ENCODE measurements at places on chromosomes 13 and 19.

DNA sequence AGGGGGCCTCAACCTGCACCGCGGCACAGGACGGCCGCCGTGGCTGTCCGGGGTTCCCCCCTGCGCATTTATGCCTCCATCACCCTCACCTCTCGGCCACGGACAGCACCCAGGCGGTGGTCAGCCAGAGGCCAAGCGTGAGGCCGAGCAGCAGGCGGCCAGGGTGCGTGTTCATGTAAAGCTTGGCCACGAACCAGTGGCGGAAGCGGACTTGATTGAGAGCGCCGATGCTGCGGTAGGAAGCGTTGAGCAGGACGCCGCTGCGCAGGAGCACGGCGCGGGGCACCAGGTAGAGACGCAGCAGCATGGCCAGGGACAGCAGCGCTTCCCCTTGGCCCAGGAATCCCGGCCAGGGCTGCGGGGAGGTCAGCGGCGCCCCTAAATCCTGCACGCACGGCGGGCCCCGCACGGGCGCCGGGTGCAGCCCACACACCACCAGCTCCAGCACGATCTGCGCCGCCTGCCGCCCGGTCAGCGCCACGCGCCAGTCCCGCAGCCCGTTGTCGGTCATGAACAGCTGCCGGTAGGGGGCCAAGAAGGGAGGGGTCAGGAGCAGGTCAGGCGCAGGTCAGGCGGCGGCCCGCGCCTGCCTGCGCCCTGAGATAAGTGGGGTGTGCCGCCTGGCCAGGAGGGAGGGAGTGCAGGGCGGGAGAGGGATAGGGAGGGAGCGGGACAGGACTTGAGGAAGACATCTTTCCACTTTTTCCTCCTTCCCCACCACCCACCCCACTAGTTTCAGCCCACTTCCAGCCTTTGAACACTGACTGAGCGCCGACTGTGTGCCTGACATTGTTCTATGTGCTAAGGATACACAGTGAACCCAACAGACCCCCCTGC lies 6.5 kb downstream of the KCNN4 start:
- no peak overlapping the region for H3K4me3 ChIP-seq
- no peaks in the 10 kb centered on the region for H3K27me3 ChIP-seq
- no peak for DNase-seq
- H3K27ac ChIP-seq = no peak overlapping the region
- H3K4me1 ChIP-seq = peaks cover 33% of the 10 kb centered on the region

DNA sequence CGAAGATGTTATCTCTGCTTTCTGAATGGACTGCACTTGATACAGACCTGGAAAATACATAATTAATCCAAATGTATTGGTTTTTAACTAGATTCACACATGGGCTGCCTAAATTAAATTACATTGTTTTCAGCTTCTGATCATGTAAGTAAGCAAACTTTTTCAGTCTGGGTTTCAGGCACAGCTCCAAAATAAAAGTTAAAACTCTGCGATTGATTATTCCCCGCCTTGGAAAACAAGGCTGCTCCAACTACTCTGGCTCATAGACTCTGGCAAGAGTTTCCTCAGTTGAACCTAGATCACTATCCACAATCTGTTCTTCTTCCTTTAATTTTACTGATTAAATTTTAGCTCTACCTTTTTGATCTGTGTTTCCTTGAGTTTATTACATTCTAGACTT lies 526.0 kb upstream of the SPRY2 start:
- H3K4me3 ChIP-seq = no peak overlapping the region
- no peaks in the 10 kb centered on the region for H3K4me1 ChIP-seq
- no peaks in the 10 kb centered on the region for H3K36me3 ChIP-seq
- H3K27ac ChIP-seq = no peak overlapping the region
- no peak for DNase-seq

DNA sequence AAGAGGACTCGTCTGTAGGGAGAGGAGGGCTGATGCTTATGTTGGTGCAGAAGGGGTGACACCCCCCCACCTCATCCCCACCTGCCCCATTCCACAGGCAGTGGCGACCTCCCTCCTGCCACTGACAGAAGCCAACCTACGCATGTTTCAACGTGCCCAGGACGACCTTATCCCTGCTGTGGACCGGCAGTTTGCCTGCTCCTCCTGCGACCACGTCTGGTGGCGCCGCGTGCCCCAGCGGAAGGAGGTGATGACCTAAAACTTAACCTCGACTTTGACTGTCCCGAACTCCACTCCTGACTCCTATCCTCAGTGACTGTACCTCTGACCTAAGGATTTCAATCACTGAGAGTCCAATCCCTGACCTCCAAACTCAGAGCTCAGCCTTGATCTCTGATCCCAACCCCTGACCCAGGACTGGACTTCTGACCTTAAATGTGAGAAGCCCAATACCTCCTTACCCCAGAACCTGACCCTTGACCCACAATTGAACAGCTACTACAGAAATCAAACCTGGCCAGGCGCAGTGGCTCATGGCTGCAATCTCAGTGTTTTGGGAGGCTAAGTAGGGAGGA lies 3.8 kb downstream of the SHFL start:
- peaks cover 29% of the 10 kb centered on the region for H3K36me3 ChIP-seq
- H3K4me3 ChIP-seq = no peak overlapping the region
- DNase-seq = no peak
- no peak overlapping the region for H3K27ac ChIP-seq

DNA sequence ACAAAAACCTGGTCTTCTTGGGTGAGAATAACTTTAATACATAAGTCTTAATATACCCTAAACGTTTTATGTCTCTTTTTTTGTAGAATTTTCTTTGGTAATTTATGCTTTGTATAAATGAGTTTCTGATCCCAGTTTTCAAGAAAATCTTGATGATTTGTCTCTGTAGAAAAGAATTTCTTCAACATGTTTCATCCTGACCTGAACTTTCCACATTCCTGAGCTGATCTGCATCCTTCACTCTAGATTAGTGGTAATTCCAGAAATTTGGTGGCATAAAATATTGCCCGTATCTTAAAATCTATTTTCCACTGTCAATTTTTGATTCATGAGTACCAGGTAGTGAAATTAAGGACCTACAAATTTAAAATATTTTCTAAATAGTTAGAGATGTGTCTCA lies 16.3 kb downstream of the ZNF714 start:
- H3K36me3 ChIP-seq = no peaks in the 10 kb centered on the region
- DNase-seq = no peak
- no peak overlapping the region for H3K27ac ChIP-seq
- H3K27me3 ChIP-seq = no peaks in the 10 kb centered on the region

GRCh38 chr19:42203700-42204099 lies 13.8 kb downstream of the DEDD2 start:
- peak overlapping the region; percentile 24 for H3K27ac ChIP-seq
- H3K27me3 ChIP-seq = no peaks in the 10 kb centered on the region
- no peak for DNase-seq
- H3K4me3 ChIP-seq = no peak overlapping the region
- peaks cover 46% of the 10 kb centered on the region for H3K36me3 ChIP-seq

DNA sequence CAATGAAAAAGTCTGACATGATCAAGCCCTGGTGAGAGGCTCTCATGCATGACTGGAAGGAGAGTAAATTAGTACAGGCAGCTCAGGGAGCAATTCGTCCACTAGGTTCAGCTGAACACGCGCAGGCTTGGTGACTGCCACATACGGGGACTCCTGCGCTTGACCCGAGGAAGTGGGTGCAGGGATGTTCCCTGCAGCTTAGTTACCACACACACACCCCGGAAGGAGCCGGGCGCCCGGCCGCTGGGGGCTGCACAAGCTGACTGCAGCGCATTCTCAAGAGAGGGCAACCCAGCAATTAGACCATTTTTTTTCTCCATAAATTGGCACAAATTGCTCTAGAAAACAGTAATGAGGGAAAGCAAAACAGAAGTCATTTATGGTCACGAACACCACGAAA lies 23.0 kb upstream of the MIER2 start:
- no peaks in the 10 kb centered on the region for H3K4me1 ChIP-seq
- H3K27me3 ChIP-seq = no peaks in the 10 kb centered on the region
- no peak for DNase-seq
- H3K4me3 ChIP-seq = no peak overlapping the region
- H3K27ac ChIP-seq = no peak overlapping the region

GRCh38 chr19:28823338-28823961 lies 389.5 kb downstream of the UQCRFS1 start:
- H3K27ac ChIP-seq = no peak overlapping the region
- DNase-seq = no peak
- H3K27me3 ChIP-seq = no peaks in the 10 kb centered on the region
- H3K36me3 ChIP-seq = no peaks in the 10 kb centered on the region

- no peak for DNase-seq
- H3K4me3 ChIP-seq = no peak overlapping the region
- no peaks in the 10 kb centered on the region for H3K27me3 ChIP-seq
- no peaks in the 10 kb centered on the region for H3K36me3 ChIP-seq
Measured at GRCh38 chr13:85724546-85725432, 74.4 kb downstream of the SLITRK6 start.

DNA sequence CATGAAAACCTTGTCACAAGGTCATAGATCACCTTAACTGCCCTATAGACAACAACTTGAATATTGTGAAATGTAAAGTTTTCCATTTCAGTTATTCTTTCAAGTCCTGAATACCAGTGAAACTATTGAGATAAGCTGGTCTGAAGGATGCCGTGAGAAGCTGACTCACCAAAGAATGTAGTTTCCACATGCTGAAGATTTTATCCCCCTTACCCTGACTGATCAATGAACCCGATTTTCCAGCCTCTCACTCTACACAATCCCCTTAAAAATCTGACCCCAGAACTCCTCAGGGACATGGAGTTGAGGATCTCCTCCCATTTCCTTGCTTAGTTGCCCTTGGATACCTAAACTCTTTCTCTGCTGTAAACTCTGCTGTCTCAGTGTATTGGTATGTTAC lies 67.5 kb downstream of the POSTN start:
- H3K4me3 ChIP-seq = no peak overlapping the region
- H3K36me3 ChIP-seq = no peaks in the 10 kb centered on the region
- DNase-seq = no peak

GRCh38 chr19:48568345-48568886 lies 16.4 kb downstream of the SULT2B1 start:
- no peaks in the 10 kb centered on the region for H3K36me3 ChIP-seq
- no peak overlapping the region for H3K4me3 ChIP-seq
- no peaks in the 10 kb centered on the region for H3K4me1 ChIP-seq
- no peak overlapping the region for H3K27ac ChIP-seq
- no peaks in the 10 kb centered on the region for H3K27me3 ChIP-seq
- no peak for DNase-seq

DNA sequence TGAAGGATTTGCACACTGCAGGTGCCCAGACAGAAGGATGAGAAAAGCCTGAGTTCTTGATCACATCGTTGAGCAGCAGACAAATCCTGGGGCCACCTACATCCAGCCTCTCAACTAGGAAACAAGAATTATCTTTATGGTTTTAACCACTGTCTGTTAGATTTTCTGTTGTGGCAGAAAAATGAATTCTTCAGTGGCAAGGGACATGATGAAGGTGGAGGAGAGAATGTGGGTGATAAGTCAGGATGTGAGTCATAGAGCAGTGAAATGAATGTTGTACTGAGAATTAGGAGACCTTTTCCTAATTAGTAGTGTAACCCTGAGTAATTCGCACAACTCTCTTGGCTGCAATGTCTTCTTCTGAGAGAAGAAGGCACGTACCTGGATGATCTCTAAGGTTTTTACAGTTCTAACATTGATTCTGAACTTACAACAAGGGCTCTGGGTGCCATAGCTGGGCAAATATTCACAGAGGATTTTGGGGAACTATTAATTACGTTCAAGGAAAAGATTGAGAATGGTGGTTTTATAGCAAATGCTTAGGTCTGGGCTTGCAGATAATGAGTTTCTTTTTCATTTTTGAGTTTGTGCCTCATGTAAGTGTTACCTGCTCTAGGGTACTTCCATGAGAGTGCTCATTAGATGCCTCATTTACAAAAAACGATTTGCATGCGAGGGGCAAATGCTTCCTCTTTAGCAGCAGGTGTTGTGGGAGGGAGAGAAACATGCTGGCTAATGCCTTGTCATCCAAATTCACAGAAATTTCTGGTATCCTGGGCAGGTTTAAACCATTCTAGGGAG lies 111.0 kb upstream of the KL start:
- no peaks in the 10 kb centered on the region for H3K4me1 ChIP-seq
- no peaks in the 10 kb centered on the region for H3K27me3 ChIP-seq
- DNase-seq = no peak

GRCh38 chr13:28402057-28402381 lies 92.9 kb downstream of the FLT1 start:
- H3K4me3 ChIP-seq = no peak overlapping the region
- H3K36me3 ChIP-seq = no peaks in the 10 kb centered on the region
- H3K27ac ChIP-seq = no peak overlapping the region
- no peak for DNase-seq
